ENCODE measurements at places on chromosomes 5 and 9.

DNA sequence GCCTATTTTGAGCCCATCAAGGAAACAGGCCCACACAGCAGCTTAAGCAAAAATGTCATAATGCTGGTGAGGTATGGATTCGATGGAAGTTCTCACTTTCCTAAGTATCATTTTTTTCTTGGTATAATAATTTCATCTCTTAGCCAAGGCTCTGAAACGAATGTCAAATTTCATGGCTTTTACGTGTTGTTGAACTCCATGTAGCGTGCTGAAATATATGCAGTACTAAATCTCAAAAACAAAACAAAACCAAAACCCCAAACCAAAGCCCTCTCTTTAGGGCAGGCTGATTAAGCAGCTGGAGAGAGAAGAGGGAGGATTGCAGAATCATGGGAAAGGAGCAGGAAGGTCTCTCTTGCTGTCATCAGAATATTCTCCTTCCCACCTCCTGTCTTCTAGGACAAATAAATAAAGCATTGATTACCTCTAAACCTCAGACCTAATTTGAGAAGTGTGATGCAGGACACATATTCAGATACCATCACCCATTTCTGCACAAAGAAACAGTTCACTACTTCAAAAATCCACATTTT is 58.3 kb downstream of the TMEM174 start:
- DNase-seq: no peak

- DNase-seq: no peak
Observed at GRCh38 chr5:2863675-2864433, 112.4 kb upstream of the IRX2 start.

DNA sequence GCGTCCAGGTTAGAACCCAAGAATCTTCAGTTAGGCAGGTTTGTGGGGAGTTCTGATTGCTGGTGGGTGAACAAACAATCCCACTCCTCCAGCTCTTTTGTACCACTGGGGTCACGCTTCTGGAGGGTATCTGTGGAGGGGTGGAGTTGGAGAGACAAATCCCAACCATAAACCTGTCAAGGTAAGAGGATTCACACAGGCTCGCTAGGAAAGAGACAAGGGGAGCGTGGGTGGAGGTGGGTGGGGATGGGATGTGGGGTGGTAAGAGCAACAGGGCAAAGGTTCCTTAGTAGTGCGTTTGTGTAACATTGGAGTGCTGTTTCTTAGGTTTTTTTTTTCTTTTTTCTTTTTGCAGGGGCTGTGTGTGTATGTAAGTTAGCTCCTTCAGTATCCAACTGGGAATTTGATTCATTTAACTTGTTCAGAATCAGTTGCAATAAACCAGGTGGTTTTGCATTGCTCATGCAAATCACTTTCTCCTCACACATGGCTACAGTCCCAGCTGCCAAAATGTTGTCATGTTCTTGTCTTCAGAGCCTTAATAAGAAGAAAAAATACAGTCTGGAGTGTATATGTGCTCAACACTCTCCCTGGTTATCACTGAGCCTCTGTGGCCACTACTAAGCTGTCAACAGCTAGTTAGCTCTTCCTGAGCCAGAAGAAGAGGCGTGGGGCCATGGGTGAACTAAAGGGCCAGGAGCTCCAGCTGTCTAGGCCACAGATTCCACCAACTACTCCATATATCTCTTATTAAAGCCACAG is 164.0 kb upstream of the RAD23B start:
- no peak for DNase-seq

DNA sequence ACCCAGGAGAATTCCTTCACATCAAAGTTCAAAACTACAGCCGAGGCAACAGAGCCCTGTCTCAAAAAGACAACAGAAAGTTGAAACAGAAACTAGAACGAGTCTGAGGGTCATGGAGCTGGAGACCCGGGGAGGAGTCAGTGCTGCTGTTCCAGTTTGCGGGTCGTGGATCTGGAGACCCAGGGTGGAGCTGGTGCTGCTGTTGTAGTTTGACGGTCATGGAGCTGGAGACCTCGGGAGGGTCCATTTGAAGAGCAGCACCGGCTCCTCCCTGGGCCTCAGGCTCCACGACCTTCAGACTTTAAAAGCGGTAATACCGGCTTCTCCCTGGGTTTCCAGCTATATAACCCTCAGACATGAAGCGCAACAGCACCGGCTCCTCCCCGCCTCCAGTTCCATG is 13.0 kb upstream of the LCN15 start:
- DNase-seq: no peak

DNA sequence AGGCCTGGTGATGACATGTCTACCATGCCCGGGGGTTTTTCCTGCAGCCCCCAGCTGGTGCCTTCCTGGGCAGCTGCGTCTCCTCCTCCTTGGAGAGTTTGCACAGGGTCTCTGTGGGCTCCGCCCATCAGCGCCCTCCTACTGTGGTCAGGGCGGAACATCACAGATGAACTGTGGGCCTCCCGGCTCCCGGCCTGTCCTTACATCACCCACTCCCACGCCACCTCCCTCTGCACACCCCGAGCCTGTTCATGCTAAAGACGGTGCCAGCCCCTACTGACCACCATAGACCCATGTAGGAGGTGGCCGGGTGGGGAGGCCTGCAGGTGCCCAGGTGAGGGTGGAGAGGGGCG is 12.6 kb downstream of the GPSM1 start:
- no peak for DNase-seq

DNA sequence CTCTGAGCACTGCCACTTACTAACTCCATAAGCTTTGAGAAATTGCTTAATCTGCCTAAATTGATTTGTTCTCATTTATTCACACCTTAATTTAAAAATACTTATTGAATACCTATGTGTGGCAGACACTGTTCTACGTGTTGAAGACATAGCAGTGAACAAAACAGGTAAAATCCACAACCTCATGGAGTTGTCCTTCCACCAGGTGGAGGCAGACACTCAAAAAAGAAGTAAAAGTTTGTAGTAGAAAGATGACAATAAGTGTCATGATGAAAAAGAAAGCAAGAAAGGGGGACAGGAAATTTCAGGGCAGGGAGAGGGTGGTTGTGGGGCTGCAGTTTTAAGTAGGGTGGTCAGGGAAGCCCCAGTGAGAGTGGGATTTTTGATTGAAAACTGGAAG is 94.9 kb downstream of the SREK1 start:
- no peak for DNase-seq

- peak; percentile 15 for DNase-seq
Observed at GRCh38 chr5:37837414-37838032, 2.3 kb downstream of the GDNF start.

DNA sequence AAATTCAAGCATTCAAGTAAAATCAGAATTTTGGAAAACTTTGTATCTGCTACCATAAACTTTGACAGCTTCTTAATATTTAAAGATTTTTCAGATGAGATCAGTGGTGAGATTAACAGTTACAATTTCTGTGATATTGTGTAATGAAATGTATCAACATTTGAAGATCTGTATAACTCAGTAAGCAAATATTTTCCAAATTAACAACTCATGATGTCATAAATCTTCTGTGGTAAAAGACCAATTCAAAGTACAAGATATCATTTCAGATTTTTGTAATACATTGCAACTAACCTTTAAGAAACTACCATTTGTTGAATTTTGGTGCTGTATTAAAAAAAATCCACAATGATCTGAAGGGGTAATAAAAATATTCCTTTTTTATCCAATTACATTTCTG is 352.2 kb downstream of the KIAA0825 start:
- no peak for DNase-seq

GRCh38 chr9:33220681-33221567 is 19.0 kb upstream of the SPINK4 start:
- DNase-seq: no peak
